Stomach (tissue), 19 donors: ENCODE measurements at places on chromosomes 4 and X. TPM values are rescaled to one million over a fixed set of nuclear protein-coding genes. Genes with fewer than 3 reads are reported as not detected.
A peak's percentile ranks its signal among the peaks of the same experiment; 100 is the strongest.

GRCh38 chr4:10032625-10033024 is 11.3 kb upstream of the SLC2A9 start:
- DNase-seq, result no peak

PAGE5 gene
- not detected for total RNA-seq

CENPI gene
- total RNA-seq, result 8.3 TPM

TMEM255A gene
- not detected for total RNA-seq

DNA sequence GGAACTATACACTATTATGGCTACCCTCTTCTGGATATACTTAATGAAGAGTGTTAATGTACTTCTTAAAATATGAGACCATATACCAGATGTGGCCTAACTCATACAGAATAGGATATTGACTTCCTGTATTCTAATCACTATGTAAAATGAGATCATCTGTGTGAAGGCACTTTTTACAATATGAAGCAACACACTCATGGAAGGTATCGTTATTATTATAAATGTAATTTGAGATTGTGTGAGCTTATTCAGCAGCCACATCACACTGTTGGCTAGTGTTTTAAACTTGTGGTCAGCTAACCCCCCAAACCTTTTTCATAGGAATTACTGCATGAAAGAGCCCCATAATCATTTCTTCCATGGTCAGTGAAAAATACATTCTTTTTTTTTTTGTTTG is 281.8 kb upstream of the TEX13A start:
- no peak for DNase-seq

- no peak for DNase-seq
Observed at GRCh38 chr4:102387552-102388150, 42.4 kb upstream of the SLC39A8 start.

GRCh38 chr4:61614231-61614630 is 414.1 kb downstream of the ADGRL3 start:
- DNase-seq, result no peak

DNA sequence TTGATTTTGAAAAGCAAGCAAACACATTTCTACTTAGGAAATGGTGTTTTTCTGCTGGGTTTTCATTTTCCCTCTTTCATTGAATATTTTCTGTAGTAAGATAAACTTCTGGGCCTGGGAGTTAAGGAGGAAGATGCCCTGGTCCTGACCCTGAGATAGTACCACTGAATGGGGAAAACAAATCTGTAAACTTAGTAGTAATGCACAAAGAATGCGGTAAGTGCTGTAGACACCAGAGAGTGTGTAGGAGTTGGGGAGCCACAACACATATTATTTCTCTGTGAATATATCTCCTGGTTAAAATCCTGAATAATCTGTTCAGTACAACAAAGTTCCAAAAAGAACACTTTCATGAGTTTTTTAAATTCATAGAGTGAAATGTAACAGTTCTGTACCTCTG is 178.3 kb downstream of the MAPK10 start:
- no peak for DNase-seq

DNA sequence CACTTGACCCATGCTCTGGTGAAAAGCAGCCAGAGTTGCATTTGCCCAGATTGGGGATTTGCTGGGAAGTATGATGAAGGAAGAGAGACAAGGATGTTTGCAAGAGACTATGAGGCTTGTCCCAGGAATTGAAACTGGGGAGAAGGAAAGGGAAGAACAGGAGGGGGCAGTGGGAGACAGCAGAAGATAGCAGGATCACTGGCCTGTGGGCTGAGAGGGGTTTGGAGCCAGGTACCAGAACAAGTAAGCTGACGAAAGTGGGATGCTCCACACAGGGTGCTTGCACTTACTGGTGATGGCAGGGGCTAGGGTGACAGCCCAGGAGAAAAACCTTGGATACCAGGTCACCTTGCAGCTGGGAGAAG is 3.4 kb upstream of the LETM1 start:
- DNase-seq, result no peak

ATP5ME gene
- 169 TPM for total RNA-seq

DNA sequence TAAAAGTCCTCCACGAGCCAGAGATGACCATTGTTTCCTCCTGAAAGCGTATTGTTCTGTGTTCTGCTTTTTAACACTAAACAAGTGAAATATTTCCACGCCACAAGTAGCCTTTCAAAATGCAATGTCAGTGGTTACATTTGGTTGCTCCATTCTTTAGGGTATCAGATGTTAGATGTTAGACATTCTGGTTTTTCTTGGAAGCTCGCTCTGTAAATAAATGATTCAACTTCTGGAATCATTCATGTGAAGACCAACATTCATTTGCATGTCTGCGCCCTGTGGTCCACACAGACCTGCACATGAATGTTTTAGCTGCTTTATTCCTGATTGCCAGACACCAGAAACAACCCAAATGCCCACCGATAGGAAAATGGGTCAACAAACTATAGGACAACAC is 38.0 kb upstream of the HELT start:
- no peak for DNase-seq

HEPH gene
- 48.7 TPM for total RNA-seq

GRCh38 chrX:47233333-47234113 is 714 bp downstream of the USP11 start:
- DNase-seq, result peak; percentile 93

GRCh38 chrX:115344885-115345614 is 55.5 kb downstream of the LUZP4 start:
- peak; percentile 65 for DNase-seq

DNA sequence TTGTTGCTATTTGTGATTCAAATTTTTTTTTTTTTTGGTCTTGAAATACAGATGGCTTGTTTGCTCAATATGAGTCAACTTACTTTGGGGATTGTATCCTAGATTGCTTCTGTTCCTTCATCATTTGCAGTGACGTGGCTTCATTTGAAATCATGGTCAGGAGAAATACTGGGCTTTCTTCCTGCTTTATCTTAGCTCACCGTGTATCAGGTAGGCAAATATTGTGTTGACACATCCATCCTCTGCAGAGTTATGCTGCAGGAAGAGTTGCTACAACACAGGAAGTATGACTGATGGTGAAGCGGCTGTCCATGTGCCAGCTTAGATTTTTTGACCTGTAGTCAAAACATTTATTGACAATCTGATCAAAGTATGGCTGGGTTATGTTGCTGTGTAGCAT is 232.2 kb downstream of the C4orf33 start:
- no peak for DNase-seq

MAB21L2 gene
- not detected for total RNA-seq

- DNase-seq, result peak; percentile 19
Observed at GRCh38 chrX:12910423-12911121, 4.2 kb downstream of the TLR8 start.

DNA sequence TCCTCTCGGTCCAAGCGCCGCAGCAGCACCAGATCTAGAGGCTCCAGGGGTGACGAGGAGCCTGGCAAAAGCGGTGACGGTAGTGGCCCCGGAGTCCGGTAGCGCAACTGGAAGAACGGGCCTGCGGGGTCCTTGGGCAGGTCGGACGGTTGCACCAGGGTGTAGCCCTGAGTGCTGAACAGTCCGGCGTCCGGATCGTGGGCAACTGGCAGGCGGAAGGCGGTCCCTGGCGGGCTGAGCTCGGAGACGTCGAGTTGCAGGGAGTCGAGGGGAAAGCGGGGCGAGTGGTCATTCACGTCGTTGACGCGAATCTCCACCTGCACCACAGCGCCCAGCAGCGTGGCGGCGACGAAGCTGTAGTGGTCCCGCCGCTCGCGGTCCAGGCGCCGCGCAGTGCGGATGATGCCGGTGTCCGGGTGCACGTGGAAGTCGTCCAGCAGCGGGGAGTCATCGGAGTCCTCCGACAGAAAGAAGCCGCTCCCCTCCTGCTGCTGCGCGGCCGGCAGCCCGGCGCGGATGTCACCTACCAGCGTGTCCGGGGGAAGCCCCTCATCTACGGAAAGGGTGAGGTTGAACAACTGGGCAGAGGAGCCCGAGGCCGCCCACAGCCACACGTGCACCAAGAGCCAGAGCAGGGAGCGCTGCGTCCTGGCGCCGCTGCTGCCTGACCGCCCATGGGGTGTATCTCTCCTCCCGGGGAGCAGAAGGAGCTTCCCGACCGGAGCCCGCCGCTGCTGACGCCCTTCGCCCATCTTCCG is 837 bp downstream of the DCHS2 start:
- DNase-seq, result no peak

GRCh38 chrX:154815274-154815818 is 10.1 kb upstream of the MPP1 start:
- no peak for DNase-seq

DNA sequence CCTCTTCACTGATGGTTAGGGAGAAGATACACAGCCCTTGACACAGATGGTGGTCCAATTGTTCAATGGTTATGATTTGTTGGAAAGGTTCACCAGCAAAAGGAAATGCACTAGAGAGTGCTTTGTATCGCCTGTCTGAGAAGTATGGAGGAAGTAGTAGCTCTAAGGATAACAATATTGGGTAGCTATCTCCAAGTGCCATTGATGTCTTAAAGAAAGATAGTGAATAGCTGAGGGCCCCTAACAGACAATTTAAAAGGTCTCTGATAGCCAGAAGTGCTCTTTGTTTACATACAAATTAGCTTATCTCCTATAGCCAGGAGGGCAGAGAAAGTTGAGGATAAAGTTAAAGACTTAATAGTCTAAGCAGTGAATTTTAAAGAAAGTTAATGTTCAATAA is 33.9 kb upstream of the BLTP1 start:
- DNase-seq, result no peak

DNA sequence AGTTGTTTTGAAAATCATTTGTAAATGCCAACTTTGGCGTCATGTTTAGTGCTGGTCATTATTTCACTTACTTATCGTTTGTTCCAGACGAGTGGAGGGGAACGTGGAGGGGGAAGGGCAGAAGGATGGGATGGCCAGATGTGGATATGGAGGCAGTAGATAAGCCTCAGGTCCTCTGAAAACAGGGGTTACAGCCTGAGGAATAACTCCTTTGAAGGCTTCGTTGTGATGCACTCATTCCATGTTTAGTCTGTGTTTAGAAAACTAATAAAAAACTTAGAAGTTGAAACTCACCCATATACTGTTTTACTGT is 1.1 kb downstream of the MOB1B start:
- DNase-seq, result peak; percentile 64

DNA sequence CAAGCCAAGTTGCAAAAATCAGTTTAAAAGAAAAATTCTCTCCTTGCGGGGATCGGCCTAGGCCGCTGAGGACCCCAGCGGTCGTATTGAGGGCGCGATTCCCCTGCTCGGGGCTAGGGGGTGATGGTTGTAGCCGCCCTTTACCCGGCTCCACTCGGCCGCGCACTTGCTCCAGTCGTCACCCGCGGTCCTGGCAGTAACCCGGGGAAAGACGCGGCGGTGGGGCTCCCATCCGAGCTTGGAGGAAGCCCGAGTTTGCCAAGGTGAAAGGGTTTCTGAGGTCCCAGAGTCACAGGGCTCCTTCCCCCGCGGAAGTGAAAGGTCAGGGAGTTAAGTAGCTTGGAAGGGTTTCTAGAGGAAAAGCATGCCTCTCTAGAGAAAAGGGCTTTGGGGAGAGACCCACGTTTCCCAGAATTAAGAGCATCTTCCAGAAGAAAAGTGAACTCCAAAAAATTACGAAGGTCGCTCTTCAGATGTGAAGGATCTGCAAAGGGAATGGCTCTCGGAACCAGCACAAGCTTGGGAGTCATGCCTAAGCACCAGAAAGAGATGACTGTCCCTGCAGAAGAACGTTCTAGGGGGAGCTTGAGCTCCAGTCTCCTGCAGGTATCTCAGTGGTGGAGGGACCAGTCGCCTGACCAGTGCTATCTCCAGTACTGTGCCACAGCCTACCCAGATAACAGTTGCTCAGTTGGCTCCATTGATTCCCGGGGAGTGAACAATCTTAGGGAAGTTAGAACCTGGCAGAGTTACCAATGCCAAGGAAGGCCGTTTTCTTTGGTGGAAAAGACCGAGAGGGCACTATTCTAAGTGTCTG is 875 bp downstream of the LAP3 start:
- DNase-seq, result peak; percentile 37

DNA sequence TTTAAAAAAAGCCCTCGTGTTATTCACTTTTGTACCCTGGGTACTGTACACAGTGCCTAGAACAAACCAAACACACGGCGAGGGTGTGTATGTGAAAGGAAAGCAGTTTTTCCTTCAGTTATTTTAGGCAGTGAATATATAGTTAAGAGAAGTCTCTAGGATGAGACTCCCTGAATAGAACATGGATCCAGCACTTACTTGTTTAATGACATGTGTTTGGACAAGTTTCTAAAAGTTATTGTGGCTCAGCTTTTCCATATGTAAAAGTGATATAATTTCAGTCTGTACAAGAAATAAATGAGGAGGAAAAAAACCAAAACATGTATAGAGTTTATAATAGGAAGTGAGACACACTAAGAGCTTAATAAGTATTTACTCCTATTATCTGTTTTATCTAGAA is 273.2 kb downstream of the ADGRL3 start:
- DNase-seq, result no peak

- DNase-seq, result no peak
Observed at GRCh38 chr4:31272331-31273061, 552.3 kb downstream of the PCDH7 start.

DNA sequence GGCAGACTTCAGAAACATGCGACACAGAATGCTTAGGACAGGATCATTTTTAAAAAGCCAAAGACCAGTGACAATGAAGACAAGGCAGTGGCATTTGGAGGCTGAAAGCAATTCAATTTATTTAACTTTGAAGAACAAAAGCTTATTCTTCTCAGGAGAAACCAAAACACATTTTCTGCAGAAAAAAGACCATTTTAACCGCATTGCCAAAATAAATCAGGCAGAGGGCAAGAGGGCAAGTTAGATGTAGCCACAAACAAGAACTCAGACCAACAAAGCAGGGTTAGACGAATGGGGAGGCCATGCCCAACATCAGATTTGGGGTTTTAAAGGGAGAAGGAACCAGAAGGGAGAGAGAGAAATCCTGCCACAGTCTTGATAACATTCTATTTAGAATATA is 58.9 kb downstream of the RELL1 start:
- no peak for DNase-seq

FOXR2 gene
- total RNA-seq, result not detected

CT45A10 gene
- not detected for total RNA-seq

SPATA4 gene
- not detected for total RNA-seq

- peak; percentile 10 for DNase-seq
Observed at GRCh38 chr4:43843501-43843900, 605.1 kb downstream of the KCTD8 start.

DNA sequence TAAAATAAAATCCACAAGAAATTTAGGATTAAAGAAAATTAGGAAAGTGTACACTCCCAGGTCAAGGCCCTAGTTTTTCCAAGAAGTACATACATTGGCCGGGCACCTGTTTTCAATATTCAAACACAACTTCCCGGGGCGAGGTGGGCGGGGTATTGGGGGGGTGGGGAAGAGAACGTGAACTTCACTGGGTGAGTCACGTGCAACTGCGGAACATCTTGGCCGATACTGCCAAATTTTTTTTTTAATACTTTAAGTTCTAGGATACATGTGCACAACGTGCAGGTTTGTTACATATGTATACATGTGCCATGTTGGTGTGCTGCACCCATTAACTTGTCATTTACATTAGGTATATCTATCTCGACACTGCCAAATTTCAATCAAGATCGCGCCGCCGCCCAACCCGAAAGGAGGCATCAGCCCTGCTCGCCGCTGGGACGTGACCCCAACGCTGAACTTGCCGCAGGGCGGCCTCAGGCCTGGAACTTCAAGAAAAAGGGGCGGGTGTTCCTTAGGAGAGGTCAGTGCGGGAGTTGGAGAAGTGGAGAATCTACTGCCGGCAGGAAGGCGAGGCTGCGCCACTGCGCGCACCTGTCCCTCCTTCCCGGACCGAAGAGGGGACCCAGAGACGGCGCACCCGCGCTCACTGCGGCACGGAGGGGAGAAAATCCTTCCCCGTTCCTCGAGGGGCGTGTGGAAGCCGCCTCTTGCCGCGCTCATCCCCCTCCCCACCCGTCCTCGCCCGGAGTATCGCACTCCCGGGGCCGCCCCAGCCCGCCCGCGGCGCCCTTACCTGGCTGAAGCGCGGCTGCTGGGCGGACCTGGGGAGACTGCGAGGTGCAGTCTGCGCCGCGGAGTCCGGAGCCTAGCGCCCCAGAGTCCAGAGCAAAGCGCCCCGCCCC is at the start of gene TEC:
Gene TEC, minus strand, starts transcription at position 883 of the 905 bp plus-strand sequence. CDS start 41,224 bp downstream, outside the sequence.
- peak; percentile 56 for DNase-seq

CT45A3 gene
- total RNA-seq, result not detected
